ENCODE measurements at places on chromosomes 11 and 22. TPM values are rescaled to one million over a fixed set of nuclear protein-coding genes. Genes with fewer than 3 reads are reported as not detected.

- DNase-seq, result no peak
These were observed 57.5 kb upstream of the ANO1 start for GRCh38 chr11:70020336-70021214.

DNA sequence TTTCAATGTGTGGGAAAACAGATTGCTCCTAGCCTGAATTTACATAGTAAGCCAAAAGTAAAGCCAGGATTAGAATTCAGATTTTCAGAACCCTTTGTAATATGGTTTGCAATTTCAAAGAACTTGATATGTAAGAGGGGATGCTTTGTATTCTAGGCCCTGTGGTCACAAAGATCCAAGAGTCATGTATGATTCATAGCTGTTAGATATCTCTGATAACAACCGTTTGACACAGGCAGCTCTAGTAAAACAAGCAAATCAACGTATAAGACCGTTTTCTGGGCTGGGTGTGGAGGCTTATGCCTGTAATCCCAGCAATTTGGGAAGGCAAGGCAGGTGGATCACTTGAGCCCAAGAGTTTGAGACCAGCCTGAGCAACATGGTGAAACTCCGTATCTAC, 79.6 kb downstream of the EMSY start:
- DNase-seq, result no peak

TMEM45B gene
- 28.2 TPM for total RNA-seq

DNA sequence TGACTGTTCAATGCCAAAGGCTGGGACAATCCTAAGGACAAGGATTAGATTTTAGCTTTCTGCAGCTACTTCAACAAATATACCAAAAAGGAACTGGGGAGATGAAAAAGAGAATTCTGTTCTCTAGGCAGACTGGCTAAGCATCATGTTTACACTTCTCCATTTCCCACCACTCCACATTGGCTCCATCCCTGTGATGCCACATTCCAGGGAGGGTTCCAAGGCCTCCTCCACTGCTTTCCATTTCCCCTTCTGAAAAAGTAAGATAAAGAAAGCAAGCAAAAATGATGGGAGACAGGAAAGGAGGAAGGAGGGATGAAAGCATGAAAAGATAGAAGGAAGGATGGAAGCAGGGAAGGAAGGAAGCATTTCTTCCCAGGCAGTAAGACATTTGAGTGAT, 315.8 kb downstream of the BLID start:
- no peak for DNase-seq

- no peak for DNase-seq
These were observed 445.2 kb downstream of the NTM start for GRCh38 chr11:131815590-131815989.

POU2AF2 gene
- 0.39 TPM for total RNA-seq

Measured in type B pancreatic cell (in vitro differentiated cells).